ENCODE measurements at places on chromosomes 1 and 21.

DNA sequence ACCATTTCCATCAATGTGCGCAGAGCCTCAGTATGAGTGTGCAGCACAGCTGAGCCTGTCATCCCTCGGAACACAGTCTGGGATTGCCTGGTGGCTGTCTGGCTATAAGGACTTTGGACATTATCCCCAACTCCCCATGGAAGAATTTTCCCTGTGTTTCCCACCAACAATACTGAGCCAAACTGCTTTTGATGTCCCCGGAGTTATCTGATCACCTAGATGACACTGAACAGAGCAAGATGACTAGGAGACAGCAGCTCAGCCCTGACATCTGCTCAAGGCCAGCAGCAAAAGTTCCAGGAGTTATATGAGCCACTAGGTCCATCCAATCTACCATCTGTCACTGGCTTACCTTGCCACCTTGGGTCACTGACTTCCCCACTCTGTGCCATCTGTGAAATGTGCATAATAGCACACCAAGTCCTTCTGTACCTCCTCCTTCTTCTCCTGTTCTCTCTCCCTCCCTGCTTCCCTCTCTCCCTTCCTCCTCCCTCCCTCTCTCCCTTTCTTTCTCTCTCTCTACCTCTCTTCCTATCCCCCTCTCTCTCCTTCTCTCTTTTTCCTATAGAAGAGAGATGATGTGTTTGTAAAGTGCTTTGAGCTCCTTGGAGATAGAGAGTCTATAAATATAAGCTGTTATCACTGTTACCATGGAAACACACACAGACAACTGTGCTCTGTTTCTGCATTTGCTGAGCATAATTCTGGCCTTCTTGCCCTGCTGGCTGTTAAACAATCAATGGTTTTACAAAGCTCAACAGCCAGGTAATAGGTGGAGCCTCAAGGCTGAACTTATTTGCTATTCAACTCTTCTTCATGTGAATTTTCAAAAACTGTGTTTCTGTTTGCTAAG, 19.7 kb upstream of the ATP1B1 start:
- DNase-seq: no peak

- peak; percentile 44 for DNase-seq
These were observed 33.1 kb upstream of the NFASC start for GRCh38 chr1:204837440-204838084.

- no peak for DNase-seq
These were observed 29.1 kb downstream of the PLPP3 start for GRCh38 chr1:56550138-56550858.

GRCh38 chr21:40282912-40283886, 416.0 kb downstream of the PCP4 start:
- DNase-seq: no peak

DNA sequence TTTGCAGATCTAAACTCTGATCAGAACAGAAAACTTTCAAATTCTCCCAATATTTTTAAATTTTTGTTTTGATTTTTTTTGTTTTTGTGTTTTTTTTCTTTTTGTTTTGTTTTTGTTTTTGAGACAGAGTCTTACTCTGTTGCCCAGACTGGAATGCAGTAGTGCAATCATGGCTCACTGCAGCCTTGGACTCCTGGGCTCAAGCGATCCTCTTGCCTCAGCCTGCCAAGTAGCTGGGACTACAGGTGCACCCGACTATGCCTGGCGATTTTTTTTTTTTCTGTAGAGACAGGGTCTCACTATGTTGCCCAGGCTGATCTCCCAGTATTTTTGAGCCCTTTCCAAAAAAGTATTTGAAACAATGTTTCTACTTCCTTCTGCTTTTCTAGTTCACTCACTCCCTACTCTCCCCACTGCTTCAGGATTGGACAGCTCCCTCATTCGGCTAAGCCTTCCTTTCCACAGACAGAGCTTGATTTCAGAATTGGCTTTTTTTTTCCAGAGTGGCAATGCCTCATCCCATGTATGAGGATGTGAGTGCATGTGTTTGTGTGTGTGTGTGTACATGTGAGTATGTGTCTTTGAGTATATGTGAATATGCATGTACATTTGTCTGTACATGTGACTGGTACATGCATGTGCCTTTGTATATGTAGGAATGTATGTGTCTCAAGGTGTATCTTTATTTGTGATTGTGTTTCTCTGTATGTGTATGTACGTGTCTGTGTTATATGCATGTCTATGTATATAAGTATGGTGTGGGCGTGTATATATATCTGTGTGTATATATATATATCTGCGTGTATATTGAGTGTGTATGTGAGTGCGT, 11.9 kb downstream of the LHX4 start:
- DNase-seq: no peak

GRCh38 chr1:172946814-172947507, 103.8 kb downstream of the TNFSF18 start:
- no peak for DNase-seq

DNA sequence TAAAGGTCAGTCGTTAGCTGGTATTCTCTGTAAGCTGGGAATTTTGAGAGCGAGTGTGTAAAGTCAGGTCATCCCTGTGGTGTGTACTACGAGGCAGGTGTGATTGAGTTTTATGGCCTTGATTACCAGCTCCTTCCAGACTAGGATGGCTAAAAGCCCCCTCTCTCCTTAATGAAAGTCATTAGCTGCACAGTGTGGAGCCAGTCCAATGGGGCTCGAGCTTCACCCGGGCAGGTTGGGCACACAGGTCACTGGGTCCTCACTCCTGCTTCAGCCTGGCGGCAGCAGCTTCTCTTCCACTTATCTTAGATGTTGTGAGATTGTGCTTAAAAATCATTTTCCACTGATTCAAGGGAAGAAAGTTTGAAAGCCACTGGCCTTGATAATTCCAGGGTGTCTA, 3.0 kb downstream of the DMRTB1 start:
- DNase-seq: no peak

- no peak for DNase-seq
These were observed 124.0 kb downstream of the NGF start for GRCh38 chr1:115214098-115214497.

GRCh38 chr21:29256126-29256910, 42.4 kb upstream of the BACH1 start:
- no peak for DNase-seq

DNA sequence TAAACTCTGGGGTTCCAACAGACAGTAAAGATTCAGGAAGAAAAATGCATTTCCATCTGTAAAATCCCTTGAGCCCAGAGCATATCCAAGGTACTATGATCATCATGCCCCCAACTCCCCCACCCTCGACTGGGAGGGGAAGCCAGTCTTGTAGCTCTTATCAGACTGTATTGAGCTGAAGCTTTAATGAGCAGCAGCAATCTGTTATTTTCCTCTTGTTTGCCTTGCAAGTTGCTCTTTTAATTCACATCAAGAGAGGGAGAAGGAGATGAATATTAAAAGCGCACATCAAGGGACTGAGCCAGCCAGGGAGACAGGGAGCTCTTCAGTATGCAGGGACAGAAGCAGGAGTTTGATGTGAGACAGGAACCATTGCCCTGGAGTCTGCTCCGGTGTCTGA, 52.5 kb upstream of the KCNA3 start:
- no peak for DNase-seq

DNA sequence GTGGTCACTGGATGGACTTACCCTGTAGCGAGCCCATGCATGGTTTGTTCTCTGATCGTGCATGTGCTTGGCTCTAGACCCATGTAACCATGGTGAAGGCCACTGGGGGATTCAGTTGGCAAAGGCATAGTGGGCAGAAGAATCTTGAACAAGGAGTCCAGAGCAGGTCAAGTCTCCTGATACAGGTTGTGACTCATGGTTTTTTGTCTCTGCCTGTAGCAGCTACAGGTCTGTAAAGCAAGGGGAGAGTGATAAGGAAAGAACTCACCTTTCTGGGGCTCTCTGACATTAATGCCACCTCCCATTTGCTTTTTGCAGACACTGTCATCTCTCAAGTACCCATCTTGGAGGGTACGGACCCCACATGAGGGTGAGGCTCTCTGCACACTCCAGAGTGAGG, 153.4 kb upstream of the CAMK1G start:
- no peak for DNase-seq

- peak; percentile 3 for DNase-seq
These were observed 485.3 kb upstream of the PTBP2 start for GRCh38 chr1:96236156-96236739.

GRCh38 chr1:214934045-214934444, 148.5 kb upstream of the KCNK2 start:
- DNase-seq: no peak

- DNase-seq: no peak
These were observed 119.0 kb upstream of the ADGRL2 start for GRCh38 chr1:81681601-81682266.

DNA sequence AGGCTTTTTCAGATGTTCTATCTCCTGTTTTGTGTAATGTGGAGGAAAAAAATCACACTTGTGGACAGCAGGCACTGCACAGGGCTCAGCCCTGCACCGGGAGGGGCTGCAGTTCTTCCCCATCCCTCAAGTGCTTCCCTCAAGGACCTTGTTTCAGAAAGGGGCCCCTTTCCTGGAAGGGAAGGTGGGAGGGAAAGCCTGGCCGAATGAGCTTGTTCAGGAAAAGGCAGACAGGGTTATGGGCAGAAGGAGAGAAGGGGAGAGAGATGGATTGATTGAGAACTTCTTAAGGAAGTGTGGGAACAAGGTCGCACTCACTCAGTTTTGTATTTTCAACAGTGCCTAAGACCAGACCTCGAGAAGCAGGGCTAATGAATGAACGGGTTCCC, 41.2 kb downstream of the OLFML2B start:
- DNase-seq: no peak

GRCh38 chr1:207963427-207964194, 52.7 kb upstream of the CD34 start:
- peak; percentile 89 for DNase-seq

DNA sequence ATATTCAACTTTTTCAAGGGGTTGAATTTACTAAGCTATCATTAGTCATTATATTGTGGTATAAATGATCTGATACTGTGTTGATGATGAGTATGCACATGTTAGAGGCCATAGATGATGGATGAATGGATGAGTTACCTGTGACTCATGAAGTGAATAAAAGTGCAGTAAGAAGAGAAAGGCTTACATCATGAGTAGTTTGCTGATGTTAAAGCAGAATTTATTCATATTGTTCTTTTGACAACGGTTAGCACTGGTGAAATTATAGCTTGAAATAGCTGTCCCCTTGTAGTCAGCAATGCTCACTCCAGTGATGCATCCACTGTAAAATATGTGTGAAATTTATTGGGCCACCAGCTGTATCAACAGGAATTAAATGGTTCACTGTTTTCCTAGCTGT, 541.0 kb upstream of the ZRANB2 start:
- DNase-seq: no peak

DNA sequence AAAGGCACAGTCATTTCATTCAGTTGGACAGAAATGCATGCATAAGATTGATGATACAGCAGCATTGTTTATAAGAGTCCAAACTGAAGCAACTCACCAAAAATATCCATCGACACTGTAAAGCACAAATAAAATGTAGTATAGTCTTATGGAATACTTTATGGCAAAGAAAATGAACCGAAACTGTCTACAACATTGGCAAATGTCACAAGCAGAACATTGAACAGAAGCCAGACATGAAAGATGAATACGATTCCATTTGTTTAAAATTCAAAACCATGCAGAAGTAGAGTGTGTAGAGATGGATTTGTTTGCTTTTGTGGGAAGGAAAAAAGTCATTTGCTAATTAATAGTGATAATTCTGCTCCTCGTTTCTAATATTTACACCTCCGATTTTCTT, 7.5 kb upstream of the LEFTY1 start:
- DNase-seq: no peak

GRCh38 chr1:172704420-172705210, 45.7 kb downstream of the FASLG start:
- no peak for DNase-seq

DNA sequence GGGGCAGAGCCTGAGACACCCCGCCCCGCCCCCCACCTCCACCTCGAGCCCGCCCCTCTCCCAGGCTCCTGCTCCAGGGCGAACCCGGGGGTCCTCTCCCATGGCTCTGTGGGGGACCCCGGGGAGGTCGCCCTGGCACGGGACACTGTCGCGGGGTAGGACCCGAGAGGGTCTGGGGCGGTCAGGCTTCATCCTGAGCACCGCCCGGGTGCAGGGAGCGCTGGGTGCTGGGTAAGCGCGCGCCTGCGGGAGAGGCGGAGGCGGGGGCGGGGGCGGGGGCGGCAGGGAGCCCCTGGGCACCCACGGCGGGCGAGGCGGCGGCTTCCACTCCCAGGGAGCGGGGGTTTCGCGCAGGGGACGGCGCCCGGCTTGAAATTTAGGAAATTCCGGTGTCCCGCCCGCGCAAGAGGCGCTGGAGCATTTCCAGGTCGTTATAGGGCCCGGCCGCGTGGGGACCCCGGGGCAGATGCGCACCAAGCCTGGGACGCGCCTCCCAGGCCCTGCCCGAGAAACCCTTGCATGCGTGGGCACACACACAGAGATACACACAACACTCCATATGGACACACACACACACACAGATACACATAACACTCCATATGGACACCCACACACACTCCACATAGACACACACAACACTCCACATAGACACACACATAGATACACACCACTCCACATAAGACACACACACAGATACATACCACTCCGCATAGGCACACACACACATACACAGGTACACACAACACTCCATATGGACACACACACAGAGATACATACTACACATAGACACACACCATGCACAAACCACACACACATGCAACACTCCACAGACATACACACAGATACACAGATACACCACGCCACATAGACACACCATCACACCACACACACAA, 48.7 kb upstream of the SLC19A1 start:
- peak; percentile 61 for DNase-seq

DNA sequence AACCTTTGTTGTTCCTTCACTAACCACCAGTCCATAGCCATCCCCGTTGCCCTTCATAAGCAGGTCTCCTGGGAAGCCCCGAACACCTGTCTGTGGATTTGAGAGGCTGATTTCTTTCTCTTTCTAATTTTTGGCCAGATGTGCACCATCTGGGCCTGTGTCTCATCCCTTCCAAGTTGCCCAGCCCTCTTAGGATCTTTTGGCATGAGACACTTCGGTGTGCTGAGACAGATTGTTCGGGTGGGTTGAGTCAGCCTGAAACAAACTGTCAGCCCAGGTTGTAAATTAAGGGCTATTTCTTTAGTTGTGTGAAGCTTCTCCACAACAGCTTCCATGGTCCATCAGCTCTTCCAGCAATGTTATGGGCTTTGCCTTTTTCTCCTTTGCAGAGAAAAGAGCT, 1.4 kb upstream of the DNAJC11 start:
- no peak for DNase-seq

Measured in stimulated activated naive CD8-positive, alpha-beta T cell treated with anti-CD3 and anti-CD28 coated beads, Interleukin-15, Interleukin-2, amounts not matched to agents 100 U/mL and 50 U/mL, for 24 hours (primary cell).